Right renal cortex interstitium (tissue), 3 donors: ENCODE measurements at places on chromosomes 11 and 22.

GRCh38 chr11:123231777-123232176 is 36.7 kb upstream of the CLMP start:
- no peak for DNase-seq

DNA sequence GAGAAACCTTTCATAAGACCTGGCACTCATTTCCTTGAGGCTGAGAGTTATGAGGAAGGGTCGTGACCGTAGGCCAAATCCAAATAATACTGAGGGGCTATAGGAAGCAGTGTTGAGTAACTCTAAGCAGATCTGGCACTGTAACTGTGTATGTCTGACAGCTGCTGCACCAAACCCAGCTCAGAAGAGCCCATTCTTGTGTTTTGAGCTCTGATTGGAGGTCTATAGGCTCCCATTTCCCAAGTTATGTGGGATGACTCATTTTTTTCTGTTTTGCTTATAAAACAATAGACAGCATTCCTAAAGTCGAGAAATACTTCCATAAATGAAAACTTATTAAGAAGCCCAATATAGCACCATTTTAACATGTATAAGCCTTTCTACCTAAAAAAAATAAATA is 645.8 kb downstream of the DLG2 start:
- no peak for DNase-seq

- no peak for DNase-seq
Measured at GRCh38 chr11:35887737-35888136, 56.1 kb upstream of the LDLRAD3 start.

- no peak for DNase-seq
Measured at GRCh38 chr11:16902182-16902581, 112.0 kb downstream of the PLEKHA7 start.

DNA sequence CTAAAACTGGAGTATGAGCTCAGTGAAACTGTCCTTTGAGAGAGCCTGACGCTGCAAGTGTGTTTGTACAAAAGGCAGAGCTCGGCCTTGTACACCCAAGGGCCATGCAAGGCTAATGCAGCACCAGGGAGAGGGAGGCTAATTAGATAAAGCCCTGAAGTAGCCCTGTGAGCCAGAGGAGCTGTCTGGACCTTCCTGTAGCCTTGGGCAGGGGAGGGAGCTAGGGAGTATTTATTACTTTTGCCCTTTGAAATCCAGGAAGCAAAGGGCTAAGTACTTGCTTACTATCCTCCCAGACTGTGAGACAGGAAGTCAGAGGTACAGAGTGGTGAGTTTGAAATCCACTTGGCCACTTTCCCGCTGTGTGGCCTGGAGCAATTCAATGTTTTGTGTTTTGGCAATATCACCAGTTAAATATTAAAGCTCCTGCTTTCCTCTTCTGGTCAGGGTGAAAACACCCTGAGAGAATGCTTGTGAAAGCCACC is 10.2 kb upstream of the LDHA start:
- no peak for DNase-seq

- DNase-seq = no peak
Measured at GRCh38 chr22:49724030-49724892, 103.4 kb downstream of the BRD1 start.

DNA sequence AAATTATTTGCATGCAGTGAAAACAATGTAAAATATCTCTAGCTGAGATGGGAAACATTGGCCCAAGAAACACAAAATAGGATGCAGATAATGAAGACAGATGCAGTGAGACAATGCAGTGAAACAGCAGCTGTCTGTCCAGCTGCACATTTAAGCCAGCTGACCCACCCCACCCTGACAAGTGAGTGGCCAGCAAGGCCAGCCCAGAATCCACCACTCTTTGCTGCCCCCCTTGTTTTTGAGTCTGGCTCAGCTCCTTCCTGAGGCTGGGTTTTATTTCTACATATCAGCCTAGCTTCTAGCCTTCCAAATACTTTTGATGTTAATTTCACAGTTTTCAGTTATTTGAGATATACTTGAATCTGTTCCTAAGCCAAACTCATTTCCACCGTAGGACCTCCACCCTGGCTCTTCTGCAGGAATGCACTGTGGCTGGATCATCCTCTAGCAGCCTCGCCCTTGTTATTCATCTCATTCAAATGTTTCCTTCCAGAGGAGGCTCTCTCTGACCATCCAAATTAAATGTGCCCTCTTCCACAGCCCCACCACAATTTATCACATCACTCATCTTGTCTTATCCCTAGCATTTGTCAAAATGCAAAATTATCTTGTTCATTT is 154.1 kb upstream of the POU2AF2 start:
- DNase-seq = no peak

GRCh38 chr11:9060700-9061111 is 30.7 kb downstream of the SCUBE2 start:
- no peak for DNase-seq

GRCh38 chr11:93608364-93608763 is 53.1 kb upstream of the CEP295 start:
- DNase-seq = no peak

- no peak for DNase-seq
Measured at GRCh38 chr11:111329306-111330204, 31.2 kb downstream of the POU2AF3 start.

DNA sequence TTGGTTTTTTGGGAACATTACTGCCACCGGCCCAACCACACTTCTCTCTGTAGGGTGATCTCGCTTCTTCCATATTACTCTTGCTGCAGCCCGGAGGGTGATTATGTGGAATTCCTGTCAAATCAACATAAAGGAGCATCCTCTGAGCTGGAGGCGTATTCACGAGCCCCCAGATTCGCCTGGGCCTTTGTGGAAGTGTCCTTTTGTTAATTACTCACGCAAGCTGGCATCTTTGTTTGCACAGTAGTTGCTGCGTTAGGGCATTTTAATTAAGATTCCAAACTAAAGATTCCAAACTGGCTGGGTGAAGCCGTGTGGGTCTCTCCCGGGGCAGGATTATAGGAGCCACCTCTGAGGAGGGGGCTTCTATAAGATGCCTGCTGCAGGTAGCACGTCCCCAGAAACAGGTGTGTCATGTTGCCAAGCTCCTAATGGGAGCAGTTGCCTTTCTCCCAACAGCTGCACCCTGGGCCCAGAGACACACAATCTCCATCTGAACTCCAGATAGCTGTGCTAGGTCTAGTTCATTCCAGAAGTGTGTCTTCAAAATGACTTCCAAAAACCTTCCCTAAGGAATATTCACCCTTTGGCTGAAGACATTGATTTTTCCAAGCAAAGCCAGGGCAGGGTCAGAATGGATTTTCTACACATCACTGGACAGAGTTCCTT is 40.9 kb downstream of the SHISAL1 start:
- DNase-seq = no peak

- DNase-seq = no peak
Measured at GRCh38 chr11:110128161-110128560, 35.0 kb downstream of the ZC3H12C start.

- no peak for DNase-seq
Measured at GRCh38 chr11:75779960-75780359, 11.4 kb downstream of the DGAT2 start.

DNA sequence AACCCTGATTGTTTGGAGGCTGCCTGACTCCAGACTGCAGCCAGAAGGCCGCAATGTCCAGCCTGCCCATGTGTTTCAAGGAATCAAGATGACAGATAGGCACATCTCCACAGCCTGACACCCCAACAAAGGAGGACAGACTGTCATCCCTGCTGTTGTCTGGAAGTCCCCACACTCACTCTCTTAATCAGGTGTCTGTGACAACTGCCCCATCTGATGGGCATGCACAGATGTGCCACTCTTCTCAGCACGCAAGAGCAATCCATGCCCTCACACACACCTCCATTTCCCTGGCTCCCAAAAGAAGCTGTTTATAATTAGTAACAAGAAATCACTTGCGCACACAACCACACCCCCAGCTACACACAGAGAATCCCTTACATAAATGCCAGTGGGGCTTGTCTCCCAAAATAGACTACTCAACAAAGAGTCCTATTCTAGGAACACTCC is 117.6 kb downstream of the C11orf58 start:
- no peak for DNase-seq

DNA sequence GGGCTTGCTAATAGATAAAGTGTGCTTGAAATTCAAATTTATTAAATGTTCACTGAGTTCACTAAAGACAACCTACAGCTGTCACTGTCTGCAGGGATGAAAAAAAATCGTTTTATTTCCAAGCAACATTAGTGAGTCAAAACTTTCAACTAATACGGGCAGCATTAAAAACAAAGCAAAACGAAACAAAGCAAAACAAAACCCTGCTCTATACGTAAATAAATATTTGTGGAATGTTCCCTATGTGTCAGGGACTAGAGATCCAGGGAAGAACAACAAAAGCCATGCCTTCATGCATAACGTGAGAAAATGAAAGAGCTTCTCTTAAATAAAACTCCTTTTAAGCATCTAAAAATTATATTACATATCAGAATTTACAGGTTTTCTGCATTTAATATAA is 553 bp downstream of the NAALAD2 start:
- DNase-seq = no peak

GRCh38 chr11:69919659-69920344 is 100.6 kb upstream of the FGF3 start:
- DNase-seq = no peak

DNA sequence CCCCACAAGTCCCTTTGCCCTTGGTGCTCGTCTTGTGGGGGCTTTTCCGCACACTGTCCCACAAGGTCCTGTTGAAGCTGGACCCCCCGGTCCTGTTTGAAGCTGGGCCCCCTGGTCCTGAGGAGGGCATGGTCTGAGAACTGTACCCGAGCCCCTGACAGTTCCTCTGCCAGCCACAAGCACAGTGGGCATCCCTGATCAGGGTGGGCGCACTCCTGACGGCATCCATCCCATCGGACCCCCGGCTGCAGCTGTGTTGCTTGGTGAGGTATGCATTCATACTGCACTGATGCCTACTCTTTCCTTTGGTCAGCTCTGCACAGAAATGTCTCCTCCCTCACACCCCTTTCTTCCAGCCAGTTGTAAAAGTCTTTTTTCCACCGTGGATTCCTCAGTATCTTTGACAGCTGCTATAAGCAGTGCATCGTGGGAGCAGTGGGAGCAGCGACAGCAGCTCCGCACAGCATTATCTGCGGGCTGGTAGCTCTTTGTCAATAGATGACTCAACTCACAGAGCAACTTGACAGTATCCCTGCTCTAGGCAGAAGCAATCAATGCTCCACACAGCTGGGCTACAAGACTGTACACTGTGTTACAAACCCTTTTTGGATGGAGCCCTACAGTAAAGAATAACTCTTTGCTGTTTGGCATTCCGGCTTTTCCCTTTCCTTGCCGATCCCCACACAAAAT is 1030.8 kb upstream of the CCDC90B start:
- no peak for DNase-seq

DNA sequence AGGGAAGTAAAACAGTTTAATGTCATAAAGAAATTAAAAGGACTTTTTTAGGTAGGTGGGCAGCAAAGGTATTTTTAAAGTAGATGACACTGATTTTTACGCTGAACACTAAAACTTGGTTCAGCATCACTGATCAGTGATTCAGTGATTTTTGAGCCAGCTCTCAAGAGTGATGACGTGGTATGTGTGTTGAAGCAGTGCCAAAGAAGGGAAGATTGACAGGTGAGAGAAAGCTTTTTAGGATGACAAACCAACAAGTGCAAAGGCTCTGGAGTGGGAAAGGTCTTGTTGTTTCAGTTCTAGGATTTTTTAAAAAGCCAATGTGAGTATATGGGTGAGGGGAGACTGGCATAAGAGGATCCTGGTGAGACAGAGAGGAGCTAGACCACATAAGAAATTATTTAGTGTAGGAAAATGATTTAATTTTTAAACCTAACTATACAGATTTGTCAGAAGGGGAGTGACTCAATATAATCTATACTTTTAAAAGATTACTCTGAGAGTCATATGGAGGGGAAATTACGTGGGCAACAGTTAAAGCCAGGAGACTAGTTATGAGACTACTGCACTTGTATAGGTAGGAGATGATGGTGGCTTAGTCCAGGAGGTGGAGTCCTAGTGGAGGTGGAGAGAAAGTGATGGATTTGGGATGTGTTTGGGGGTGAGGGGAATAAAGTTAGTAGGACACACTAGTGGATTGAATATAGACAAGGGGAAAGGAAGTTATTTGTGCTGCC is 17.6 kb upstream of the CALCB start:
- no peak for DNase-seq

DNA sequence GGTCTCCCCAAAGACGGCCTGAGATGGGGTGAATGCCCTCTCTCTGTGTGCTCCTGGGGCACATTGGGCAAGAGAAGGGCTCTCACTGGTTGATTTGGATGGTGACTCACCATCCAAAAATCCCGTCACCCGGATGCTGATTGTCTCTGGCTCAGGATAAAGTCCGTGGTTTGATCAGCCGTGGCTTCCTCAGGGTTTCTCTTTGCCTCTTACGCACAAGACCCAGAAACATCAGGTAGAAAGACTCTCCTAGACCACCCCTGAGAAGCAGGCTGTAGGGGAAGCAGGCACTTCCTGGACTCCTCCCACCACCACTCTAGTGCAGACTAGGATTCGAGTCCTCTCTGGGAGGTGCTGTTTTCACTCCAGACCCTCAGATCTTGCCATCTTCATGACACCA is 176.1 kb upstream of the NCAM1 start:
- DNase-seq = no peak

- peak; percentile 55 for DNase-seq
Measured at GRCh38 chr11:20131788-20132666, 28.2 kb downstream of the DBX1 start.

GRCh38 chr11:73478737-73479347 is 102.6 kb downstream of the RELT start:
- no peak for DNase-seq

DNA sequence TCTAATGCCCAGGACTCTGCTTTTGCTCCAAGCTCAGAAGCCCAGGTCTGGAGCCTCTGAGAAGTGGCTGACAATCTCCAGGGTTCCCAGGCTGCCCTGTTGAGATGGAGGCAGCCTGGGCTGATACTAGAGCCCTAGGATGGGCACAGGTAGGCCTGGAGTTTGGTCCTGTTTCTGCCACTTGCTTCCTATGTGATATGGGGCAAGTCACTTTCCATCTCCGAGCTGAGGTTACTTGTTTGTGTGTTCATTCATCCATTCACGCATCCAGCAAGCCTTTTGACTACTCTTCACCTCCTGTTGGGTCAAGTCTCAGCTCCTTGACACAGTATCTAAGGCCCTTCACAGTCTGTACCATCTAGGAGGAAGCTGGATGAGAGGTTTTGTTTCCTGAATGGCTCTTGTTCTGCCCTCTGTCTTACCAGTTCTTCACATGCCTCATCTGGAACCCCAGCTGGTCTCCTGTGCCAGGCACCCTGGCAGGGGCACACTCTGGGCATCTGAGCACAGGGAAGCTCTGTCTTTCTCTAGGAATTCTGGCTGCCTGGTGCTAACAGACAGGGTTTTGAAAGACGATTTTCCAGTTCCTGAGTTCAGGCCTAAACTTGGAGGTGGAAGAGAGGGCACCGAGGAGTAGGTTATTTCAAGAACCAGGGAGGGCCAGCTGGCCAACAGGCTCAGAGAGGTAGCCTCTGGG is 53.2 kb upstream of the AMPD3 start:
- no peak for DNase-seq

- no peak for DNase-seq
Measured at GRCh38 chr11:96105944-96106343, 182.0 kb upstream of the MTMR2 start.

GRCh38 chr11:122204206-122204605 is 88.2 kb upstream of the BLID start:
- DNase-seq = no peak
